ENCODE measurements at places on chromosomes 7 and 10.
A peak's percentile ranks its signal among the peaks of the same experiment; 100 is the strongest.

DNA sequence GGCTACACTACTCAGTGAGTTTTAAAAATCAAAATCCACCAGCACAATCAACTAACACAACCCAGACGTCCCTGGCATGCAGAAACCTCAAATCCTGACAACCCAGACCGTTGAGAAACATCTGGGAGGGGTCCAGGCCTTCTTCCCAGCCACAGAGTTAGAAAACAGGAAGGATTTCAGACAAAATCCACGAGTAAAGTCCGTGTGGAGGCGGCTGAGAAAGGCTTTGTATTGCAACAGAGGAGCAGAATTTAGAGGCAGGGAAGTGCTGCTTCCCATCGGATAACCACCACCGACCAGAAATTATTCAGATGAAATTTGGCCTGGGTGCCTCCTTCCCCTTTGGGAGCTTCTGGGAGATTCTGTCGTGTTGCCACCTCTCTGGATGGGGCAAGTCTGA, 61.5 kb downstream of the TNS3 start:
- no peak for DNase-seq

DNA sequence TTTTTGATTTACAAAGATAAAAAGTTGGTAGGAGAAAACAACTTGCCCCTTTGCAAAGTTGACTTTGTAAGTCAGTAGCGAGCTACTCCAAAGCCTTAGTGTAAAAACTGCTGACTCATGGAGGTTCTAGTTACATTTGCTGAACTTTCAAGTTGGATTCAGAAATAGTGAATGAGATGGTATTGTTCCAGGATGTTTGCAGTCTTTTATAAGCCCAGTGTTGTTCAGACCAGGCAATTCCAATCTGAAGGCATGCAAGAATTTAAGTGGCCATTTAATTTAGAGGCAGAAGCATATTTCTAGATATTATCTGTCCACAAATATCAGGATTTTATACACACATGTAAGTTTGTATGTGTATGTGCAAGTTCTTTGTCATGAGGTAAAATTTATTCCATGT, 21.6 kb downstream of the TES start:
- DNase-seq = no peak

DNA sequence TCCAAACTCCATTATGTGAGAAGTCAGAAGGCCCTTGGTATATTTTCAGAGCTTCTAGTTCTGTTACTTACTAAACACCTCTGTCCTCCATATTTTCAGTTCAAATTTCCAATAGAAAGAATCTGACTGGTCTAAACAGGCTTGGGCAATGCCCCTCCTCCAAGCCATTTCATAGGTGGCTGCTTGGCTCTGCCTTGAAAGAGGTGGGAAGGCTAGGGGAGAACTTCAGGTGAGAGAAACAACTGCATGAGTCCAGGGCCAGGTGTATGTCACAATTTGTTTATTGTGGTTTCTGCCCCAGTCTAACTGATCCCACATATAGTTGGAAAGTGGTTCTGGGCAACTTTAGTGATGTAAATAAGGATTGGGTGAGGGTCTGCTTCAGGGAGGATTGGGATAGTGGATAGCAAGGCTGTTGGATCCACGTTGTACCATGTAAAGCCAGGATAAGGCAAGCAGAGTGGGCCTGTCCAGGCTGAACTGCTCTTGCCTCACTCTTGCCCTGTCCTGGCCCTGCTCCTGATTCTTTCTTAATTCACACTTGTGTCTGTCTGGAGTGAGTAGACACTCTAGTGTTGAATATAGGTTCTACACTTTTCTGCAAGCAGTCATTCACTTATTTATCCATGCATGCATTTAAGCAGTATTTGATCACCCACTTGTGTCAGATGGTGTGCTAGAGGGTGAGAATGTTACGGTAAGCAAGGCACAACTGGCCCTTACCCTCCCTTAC, 67.5 kb upstream of the COMTD1 start:
- DNase-seq = no peak

DNA sequence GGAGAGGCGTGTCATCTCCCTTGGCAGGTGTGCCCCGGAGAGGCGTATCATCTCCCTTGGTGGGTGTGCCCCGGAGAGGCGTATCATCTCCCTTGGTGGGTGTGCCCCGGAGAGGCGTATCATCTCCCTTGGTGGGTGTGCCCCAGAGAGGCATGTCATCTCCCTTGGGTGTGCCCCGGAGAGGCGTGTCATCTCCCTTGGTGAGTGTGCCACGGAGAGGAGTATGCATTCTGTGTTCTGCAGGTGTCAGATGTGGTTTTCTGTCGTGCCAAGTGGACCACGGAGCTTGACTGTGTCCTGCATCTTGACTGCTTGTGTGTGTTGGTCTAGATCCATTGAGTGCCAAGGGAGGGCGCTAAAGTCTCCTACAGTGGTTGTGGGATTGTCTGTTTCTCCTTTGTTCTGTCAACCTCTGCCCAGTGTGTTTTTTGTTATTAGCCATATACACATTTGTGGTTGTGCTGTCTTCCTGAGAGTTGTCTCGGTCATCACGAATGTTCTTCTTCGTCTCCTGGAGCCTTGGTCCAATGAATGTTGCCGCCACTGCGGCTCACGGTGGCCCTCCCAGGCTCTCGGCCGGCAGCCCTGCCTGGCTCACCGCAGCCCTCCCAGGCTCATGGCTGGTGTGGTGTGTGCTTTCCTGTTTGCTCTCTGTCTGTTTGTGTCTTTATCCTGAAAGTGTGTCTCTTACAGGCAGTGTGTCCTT, 96.8 kb downstream of the INPP5A start:
- DNase-seq = no peak

GRCh38 chr10:69007260-69007659, 18.7 kb downstream of the KIFBP start:
- no peak for DNase-seq

DNA sequence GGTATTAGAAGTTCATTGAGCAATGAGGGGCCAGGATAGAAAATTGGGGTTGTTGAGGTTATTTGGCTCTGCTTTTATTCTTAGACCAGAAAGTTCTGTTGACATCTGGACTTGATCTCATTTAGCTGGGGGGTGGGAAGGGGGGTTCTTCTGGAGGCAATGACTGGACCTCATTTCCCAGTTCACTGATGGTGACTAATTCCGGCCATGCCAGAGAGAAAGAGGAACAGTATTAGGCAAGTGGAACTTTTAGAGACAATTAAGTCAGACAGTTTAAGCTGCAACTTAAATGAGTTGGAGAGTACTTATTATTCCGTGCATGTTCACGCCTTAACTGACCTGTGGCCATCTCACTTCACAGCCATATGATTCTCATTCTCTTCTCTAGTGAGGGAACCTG, 512.5 kb downstream of the REEP3 start:
- DNase-seq = no peak

DNA sequence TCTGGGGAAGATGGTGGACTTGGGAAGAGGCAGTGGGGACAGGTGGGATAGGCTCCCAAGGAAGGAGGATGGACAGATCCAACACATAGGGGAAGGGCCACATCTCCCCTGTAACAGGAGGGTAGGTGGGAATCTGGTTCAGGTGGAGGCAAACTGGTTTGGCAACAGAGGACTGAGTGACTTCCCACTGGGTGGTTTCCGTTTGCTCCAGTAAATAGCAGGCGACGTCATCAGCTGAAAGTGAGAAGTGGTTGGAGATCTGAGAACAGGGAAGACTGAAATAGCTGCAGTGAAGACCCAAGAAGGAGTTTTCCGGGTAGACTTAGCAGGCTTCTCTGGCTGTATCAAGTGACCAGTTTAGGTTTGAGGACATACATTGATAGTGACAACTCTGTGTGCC, 504.4 kb downstream of the GALNT17 start:
- no peak for DNase-seq

GRCh38 chr7:124022551-124022950, 10.3 kb downstream of the TMEM229A start:
- no peak for DNase-seq

DNA sequence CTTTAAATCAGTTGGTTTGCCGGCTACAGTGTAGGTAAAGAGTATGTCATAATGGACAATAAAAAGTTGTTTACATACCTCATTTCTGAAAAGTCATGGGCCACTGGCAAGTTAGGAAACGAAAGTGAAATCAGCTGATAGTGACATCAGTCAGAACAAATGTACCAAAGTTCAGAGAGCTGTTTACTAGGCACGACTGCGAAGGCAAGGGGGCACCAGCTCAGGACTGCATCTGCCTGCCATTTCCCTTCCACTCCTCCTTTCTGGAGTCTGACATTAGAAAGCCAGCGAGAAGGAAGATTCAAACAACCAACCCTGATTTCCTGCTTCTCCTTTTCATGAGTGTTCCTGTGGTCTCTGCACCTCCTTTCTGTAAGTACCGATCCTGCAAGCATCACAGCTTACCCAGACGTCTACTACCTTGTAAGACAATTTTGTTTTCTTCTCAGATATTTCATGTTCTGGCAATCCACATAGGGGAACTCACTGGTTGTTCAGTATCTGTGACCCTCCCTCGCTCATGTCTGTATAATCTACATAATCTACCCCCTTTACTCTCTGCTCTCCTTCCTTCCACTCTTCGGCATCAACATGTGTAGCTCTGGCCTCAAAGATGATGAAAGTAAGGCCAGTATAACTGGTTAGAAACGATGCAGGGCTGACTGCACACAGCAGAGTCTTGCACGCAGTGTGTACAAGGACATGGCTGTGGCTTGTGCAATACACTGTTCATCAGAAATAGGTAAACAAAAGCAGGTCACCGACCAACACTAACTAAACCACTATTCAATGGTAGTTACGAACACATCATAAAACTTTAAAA, at the start of gene TMEM140:
TMEM140 (plus strand) TSS at position 174 of the 823 bp plus-strand sequence. CDS start 16,370 bp downstream, outside the sequence.
- DNase-seq = no peak

DNA sequence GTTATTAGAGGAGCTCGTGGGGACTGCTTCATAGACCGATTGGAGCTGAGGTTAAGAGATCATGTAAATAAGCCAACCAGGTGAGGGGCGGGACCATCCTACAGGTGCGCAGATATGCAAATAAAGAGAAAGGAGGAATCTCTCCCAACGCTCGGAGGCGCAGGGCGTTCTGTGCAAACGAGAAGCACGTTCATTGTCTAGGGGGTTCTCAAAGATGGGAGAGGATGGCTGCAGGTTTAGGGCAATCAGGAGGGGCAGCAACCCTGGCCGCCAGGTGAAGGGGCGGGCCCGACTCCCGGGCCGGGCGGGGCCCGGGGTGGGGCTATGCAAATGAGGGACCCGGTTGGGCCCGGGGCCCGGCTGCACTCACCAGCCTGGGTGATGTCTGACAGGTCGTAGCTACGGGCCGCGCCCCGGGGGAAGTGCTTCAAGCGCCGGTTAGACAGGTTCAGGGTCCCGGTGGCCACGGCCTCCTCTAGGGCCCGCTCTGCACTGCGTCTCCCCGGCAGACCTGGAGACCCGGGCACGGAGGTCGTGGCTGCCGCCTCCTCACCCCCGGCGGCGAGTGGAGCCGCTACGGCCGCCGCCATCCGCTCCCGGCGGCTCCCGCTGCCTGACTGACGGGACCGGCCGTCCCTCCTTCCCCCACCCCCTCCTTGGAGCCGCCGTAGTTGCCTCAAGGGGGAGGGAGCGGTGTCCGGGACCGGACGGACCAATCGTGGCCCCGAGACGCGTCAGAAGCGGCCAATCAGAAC, at the start of gene LRCH4:
LRCH4 (minus strand) TSS at position 619 of the 755 bp plus-strand sequence; CDS start at position 590, 29 bp downstream.
- DNase-seq = peak; percentile 47

DNA sequence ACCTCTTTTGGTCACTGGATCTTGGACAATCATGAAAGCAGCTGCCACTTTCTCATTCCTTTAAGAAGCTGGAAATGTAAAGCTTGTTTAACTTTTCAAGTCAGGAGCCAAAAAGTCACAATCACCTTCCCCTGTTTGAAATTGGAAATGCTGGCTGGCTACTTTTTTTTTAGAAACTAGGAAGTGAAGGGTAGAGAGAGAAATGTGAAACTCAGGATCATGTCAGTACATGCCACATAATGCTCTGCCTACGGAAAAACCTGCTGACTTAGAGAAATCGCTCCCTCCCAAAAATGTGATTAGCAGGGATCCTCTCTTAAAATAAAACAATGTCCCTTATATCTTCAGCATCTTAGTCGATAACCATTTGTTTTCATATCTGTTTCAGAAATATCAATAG, 188.4 kb upstream of the C7orf33 start:
- DNase-seq = no peak

DNA sequence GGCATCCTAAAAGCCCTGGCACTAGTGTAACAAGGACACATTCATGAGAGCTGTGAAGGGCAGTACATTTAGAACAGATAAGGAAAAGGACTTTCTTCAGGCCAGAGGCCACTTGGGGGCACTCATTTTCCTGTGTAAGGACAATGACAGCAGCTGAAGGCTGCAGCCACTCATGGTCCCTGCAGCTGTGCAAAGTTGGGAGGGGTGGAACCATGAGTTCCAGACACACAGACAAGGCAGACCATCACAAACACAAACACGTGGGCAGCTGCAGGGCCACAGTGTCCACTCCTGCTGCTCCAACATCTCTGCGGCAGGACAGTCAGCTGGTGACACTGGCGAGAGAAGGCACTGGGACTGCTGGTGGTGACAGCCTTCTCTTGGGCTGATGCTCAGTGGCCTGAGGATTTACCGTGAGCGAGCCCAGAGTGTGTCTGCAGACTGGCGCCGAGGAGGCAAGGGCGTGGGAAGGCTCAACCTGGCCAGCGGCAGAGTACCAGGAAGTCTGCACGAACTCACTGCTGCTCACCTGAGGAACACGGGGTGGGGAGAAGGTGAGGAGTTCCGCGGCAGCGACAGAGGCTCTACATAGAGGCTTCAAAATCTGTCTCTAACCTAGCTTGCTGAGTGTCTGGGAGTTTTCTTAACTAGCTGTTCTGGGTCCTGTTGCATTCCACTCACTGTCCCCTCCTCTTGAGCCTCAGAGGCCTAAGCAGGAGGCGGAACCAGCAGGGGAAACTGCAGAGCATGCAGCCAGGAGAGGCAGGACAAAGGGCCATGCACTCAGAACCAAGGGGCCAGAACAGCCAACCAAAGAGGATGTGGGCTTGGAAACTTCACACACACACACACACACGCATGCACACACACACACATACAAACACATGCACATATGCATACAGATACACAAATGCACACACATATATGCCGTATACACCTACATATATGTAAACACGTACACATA, 76.5 kb upstream of the DDC start:
- DNase-seq = no peak

DNA sequence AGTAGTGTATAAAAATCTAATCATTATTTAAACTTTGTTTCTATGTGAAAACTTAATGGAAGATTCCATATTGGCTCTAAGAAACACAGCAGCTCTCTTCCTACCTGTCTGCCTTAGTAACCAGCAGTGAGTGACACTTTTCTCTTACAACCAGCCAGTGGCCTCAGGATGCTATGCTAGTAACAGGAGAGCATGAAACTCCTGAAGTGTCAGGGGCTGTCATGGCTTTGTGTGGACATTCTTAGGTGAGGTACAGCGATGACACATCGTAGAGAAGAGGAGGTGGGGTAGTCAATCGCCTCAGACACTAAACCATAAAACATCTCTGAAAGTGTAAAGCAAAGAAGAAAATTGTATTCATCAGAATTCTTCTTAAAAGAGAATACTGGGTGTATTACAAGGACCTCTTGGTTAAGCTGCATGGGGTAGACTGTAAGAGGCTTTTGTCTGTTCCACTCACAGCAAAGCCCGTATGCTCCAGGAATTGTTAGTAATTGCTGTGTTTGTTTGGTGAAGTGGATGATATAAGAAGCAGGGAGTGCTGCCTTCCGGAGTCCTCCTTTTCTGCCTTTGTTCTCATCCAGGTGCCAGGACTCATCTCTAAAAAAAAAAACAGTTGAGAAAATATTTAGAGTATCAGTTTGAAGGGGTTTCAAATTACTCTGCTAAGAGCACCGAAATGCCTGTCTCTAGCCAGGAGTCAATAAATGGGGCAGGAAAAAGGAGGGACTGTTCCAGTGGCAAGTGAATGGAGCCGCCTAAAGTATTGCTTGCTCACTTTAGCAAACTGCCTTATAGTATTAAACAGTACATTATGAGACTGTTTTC, 518.8 kb downstream of the CNTNAP2 start:
- no peak for DNase-seq

Data from stimulated activated CD4-positive, alpha-beta T cell treated with anti-CD3 and anti-CD28 coated beads, TNF-alpha, amount 100 ng/mL, for 1 hour (primary cell).